Memory B cell (primary cell): ENCODE measurements at places on chromosomes 5 and 9.

DNA sequence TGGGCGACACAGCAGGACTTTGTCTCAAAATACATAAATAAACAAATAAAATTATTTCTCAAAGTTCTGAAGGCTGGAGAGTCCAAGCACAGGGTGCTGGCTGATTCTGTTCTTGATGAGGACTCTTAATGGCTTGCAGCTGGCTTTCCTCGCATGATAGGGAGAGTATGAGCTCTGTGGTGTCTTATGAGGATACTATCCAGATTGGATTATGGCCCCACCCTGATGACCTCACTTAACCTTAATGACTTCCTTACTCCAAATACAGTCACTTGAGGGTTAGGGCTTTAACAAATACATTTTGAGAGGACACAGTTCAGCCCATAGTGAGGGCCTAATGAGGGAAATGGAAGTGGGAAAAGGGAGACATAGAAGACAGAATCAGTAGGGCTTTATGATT is 87.7 kb downstream of the FOCAD start:
- DNase-seq: no peak

GRCh38 chr5:134072471-134073210 is 41.8 kb upstream of the TCF7 start:
- no peak for DNase-seq

DNA sequence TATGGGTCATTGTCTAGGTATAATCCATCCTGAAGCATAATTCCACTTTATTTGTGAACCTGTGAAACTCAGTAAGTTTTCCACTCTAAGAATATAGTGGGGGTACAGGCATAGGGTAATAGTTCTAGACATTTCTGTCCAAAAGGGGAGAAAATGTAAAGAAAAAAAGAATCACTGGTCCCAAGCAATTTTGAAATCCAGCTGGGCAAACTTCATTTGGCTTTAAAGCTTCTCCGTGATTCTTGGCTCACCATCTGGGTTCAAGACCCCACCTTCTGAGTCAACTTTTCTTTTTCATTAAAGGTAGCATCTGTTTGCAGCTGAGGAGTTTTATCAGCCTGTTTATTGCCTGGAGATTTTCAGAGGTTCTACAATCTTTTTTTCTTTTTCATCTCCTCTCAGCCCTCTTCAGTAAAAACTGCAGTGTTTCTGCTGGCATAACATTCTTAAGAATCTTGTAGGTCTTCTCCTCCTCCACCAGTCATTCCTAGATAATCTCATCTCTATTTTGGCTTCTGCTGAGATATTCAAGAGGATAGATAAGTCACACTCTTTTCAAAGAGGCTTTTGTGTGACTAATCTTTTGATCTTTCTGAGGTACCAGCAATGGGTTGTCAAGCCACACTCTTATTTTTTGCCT is 126.1 kb upstream of the PITX1 start:
- DNase-seq: no peak

DNA sequence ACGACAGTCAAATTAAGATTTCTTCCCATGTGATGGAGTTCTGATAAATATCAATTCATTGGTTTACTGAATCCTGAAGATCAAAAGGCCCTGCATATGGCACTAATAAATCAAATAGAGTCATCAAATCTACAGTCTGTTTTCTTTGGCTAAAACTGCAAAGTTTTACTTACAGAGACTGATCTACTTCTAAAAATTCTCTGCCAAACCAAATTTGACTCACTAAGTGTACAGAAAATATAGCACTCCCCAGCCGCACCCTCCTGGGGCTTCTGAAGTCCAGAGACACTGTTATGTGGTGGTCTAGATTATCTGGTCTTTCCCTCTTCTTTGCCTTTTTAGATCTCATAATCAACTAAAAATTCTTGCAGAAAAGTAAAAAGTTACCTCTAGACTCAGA is 237.7 kb downstream of the MLLT3 start:
- no peak for DNase-seq

- DNase-seq: no peak
Measured at GRCh38 chr5:158233735-158234322, 374.9 kb upstream of the CLINT1 start.

GRCh38 chr5:95084757-95085156 is 200.1 kb downstream of the MCTP1 start:
- no peak for DNase-seq

DNA sequence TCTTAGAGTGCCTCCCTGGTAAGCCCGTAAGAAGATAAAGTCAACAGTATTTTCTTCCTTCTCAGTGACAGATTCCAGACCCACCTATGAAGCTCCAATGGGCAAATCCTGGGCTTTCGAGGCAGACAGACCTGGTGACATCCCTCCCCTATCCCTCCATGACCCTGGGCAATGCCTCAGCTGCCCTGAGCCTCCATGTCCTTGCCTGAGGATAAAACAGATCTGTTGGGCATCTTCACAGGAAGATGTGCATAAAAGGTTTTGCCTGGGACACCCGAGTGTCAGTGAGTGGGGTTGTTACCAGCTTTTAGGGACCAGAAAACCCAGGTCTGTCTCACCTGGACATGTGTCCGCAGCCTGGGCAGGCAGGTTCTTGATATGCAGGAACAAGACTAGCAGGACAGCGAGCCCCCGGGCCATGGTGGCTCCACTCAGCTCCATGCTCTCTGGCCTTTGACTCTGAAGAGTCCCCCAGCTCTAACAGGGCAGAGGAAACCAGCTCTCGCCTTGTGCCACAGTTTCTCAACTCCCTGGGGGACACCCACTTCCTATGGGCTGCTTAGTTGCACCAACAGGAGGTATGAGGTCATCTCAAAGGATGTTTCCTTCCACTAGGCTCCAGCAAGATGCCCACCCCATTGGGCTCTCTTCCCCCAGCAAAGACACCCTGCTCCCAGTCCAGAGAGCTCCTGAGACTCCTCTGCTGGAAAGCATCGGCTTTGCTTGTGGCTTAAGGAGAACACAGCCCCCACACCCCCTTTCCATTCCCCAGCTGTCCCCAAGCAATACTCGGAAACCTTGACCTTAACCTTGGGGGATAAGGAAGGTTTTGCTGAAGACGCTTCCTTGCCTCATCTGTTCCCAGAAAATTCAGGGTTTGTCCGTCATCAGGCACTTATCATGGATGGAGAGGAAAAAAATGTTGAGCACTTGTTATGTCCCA is at the start of gene FCN1:
FCN1 (minus strand) TSS at position 482 of the 943 bp plus-strand sequence; CDS start at position 441, 41 bp downstream.
- no peak for DNase-seq

- DNase-seq: no peak
Measured at GRCh38 chr5:101278917-101279316, 375.8 kb upstream of the ST8SIA4 start.

DNA sequence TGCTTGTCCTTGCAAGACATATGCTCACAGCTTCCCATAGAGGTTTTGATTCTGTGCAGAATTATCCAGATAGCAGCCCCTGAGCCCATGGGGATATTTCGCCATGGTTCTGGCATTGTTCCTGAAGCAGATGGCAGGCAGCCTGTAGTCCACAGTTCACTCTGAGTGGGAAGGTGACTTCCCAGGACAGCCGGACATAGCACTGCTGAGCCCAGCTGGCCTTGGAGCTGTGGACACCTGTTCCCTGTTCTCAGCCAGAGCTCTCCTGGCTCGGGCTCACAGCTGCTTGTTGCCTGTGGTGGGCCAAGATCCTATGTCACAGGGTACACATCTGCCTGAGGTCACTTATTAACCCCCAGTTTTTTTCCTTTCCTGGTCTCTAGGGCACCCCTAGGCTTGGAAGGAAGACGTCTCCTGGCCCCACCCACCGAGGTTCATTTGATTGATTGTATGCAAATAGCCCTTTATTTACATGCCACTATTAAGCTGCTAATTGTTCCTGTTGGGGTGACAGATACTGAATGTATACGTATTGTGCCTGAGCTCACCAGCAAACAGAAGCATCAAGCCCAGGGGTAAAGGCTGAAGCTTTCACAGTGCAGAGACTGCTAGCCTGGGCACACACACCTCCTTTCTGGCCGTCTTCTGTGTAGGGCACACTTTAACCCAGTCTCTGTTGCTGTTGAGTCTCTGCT is 96.6 kb upstream of the DMRT1 start:
- no peak for DNase-seq

GRCh38 chr5:98604301-98604700 is 169.2 kb upstream of the RGMB start:
- DNase-seq: no peak

DNA sequence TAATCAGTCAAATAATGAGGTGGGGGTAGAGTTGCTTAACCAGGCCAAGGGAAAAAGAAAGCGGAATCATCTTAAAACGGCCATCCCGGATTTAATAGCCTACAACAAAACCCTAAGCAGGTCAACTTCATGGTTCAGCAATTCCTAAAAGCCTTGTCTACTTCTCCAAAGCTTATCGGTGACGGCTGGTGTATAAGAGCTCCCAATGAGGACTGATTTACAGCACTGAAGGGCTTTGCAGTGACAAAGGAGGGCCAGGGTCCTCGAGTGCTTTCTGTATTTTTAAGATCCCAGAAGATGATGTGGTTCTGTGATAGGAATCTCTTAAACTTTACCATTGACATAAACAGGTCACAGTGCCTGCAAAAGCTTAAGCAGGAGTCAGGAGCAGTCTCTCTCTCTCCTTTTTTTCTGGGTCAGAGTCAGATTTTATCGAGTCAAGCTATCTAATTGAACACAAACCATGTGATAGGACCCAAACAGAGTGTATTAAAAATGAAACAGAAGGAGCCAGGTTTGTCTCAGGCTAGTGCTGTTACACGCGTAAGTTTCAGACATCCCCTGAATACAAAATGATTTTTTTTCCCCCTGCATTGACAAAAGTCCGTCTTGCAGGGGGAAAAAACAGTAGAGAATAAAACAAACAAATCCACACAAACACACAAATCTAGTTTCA is 663.6 kb upstream of the ZNF608 start:
- no peak for DNase-seq

DNA sequence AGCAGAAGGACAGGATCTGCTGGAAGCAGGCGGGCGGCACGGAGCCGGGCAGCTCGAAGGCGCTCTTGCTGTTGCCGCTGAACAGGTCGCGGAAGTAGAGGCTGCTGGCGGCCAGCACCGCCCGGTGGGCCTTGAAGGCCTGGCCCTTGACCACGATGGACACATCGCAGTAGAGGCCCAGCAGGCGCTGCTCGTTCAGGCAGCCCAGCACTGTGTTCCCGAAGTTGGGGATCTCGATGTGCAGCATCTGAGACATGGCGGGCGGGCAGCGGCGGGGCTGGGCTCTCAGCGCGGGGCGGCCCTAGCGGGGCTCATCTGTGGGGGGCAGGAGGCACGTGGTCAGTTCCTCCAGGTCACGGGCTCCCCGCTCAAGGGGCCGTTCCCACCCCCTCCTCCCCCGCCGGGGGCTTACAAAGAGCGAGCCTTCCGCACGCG is 44.8 kb downstream of the NACC2 start:
- no peak for DNase-seq

GRCh38 chr5:173318330-173318729 is 9.9 kb downstream of the STC2 start:
- DNase-seq: no peak

- no peak for DNase-seq
Measured at GRCh38 chr9:2934241-2934650, 90.4 kb upstream of the PUM3 start.

- DNase-seq: peak; percentile 13
Measured at GRCh38 chr5:10307206-10308148, at the start of gene CMBL. TSS of gene CMBL (minus strand) at chr5:10307902. CDS start at chr5:10290762, 17,140 bp downstream.

- no peak for DNase-seq
Measured at GRCh38 chr9:124218987-124219461, 38.7 kb upstream of the NEK6 start.

DNA sequence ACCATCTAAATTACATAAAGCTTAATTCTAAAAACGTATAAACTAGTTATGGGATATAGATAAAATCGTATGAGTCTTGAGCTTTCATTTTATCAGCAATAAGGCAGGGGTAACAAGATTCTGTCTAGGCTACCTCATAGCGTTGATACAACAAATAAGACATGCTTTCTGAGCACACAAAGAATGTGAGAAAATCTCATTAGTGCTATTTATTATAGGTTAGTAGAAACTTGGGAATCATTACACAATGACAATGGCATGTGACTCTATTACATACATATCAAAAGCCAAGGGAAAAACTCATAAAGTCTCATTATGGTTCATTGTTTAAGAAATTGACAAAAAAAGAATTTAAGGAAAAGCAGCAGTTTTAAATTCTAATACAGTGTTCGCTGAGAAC is 448.6 kb downstream of the PLK2 start:
- no peak for DNase-seq

GRCh38 chr5:14528115-14528514 is 53.5 kb upstream of the OTULINL start:
- no peak for DNase-seq

DNA sequence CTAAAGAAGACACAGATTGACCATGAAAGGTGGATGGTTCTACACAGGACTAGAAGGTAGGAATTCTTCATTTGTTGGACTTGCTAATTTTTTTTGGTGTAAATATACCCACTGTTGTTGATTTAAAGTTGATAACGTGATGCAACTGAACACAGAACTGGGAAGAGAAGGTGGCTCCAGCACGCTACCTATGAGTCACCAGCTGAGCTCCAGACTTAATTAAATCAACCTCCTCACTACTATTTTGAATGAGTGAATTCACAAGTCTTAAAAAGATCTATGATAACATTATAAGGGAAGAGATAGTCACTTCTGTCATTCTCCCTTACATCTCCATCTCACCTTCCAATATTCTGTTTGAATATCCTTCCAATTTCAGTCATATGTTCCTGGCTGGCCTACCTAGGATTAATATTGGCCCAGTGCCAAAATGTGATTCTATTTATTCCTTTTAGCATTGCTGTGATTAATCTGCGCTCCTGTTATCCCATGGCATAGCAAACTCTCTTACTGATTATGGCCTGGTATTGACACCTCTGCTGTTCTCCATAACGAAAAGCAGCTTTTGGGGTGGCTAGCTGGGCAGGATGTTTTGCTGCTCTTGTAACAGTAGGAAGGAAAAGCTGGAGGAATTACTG is 135.9 kb upstream of the CCDC152 start:
- no peak for DNase-seq

DNA sequence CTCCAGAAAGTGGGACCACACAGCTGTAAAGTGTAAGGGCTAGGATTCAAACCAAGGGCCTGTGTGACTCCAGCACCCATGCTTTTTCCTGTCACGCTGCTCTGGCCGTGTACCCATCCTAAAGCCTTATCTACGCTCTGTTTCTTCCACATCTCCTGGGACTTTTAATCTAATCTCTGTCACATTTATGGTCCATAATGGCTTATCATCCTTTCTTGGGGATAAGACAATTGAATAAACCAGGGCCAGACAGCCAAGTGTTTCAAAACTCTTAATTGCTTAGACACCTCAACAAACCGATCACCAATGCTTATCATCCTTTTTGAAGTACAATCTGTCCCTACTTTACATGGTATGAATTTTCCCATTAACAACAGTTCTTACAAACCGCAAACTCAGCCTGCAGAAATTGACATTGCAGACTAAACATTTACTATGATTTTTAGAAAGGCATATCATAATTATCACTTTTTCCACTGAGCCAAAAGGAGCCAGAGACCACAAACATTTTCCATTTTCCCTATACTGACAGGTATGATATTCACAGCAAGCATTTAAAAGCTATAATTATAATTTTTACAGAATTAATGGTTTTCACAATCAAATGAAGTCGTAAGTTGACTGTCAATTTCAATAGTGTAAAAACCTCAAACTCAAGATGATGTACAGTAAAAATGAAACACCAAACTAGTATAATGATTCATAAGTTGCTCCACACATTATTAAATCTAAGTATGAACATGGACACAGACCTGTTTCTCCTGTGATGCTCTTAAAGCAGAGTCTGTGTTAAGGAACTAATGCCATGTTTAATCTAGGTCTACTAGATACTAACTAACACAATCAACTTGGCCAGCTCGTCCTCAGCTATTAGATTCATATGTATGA is 99.5 kb downstream of the FBXW11 start:
- no peak for DNase-seq

- no peak for DNase-seq
Measured at GRCh38 chr9:133260334-133261102, 14.5 kb downstream of the ABO start.

- no peak for DNase-seq
Measured at GRCh38 chr9:95264954-95265615, 52.4 kb downstream of the FANCC start.
